ENCODE measurements at places on chromosomes 2 and 18. TPM values are rescaled to one million over a fixed set of nuclear protein-coding genes. Genes with fewer than 3 reads are reported as not detected.

ACADL gene
- not detected for polyA plus RNA-seq

CBLN2 gene
- polyA plus RNA-seq = not detected

MAP3K19 gene
- not detected for polyA plus RNA-seq

CCDC178 gene
- polyA plus RNA-seq = not detected

UGT1A8 gene
- polyA plus RNA-seq = not detected

CNDP1 gene
- not detected for polyA plus RNA-seq

DNA sequence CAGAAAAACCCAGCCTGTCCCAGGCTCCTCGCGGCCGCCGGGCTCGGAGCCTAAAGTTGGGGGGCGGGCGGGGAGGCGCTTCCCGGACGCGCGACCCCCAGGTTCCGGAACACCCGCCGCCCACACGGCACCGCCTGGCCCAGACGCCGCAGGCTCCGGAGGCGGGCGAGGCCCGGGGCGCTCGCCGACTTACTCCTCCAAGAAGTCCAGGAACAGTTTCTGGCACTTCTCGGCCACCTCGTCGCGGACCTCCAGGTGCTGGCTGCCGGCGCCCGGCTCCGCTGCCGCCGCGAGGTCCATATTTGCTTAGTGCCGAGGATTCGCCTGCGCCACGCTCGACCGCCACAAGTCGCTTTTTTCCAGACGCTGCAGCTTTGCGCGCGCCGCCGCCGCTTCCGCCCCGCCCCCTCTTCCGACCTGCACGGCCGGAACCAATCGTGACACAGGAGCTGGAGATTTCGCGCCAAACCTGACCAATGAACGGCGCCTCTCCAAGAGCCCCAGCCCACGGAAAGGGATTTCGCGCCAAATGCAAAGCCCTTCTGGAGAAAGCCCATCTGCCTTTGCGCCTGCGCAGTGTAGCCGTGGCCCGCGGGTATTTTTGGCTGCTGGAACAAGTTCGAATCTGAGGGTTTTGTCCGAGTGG, at the start of gene MCM6:
TSS of gene MCM6 (minus strand) at position 378 of the 646 bp plus-strand sequence. CDS start at position 300, 78 bp downstream.
- peak; percentile 97 for DNase-seq

DNA sequence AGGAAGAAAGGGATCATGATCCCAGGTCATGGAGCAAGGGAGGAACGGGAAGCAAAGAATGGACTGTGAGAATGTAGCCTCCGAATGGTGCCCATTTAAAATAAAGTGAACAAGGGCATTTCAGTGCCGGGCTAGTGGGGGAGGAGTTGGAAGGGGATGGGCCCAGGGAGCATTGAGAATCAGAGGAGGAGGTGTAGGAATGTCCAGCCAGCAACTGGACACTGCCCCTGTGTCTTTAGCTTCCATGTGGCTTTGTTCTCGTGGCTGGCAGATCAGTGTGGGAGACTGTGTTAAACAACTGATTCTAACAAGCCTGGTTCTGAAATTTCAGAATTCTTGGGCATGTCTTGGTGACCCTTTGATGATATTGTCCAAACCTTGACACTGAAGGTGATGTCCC, 1.4 kb upstream of the RNF103 start:
- DNase-seq = no peak

- DNase-seq = no peak
Observed at GRCh38 chr2:221370857-221371211, 201.3 kb downstream of the EPHA4 start.

DNA sequence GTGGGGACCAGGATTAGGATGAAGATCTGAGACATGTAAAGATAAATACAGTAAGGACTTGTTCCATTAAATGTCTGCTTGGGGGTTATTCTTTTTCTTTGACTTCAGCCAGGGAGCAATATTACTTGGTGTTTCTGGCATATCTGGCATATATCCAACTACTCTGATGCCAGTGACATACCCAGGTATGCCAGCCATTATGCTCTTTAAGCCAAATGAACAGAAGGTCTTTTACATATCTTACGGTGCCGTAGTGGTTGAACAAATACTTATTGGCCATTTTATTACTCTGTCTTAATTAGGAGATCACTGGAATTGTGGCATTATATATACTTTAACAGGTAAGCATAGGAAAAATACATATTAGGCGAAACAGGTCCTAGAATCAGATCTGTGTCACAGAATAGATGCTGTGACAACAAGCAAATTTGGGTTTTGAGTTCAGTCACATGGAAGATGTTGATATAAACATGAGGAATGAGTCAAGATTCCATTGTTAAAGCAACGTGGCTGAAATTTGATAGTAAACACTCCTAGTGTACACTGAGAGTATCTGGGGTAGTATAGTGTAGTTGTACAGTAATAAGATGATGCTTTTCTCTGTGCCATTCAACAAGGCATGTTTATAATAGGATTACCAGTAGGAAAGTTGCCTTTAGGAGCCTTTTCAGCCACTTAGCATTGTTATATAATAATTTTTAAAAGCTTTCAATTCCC, 62.6 kb downstream of the KCTD18 start:
- DNase-seq = no peak

- DNase-seq = no peak
Observed at GRCh38 chr2:204869132-204869823, 324.0 kb downstream of the PARD3B start.

GRCh38 chr2:29601872-29602271, 319.5 kb downstream of the ALK start:
- DNase-seq = no peak

- no peak for DNase-seq
Observed at GRCh38 chr18:75139226-75139911, 69.6 kb downstream of the PTGR3 start.

DNA sequence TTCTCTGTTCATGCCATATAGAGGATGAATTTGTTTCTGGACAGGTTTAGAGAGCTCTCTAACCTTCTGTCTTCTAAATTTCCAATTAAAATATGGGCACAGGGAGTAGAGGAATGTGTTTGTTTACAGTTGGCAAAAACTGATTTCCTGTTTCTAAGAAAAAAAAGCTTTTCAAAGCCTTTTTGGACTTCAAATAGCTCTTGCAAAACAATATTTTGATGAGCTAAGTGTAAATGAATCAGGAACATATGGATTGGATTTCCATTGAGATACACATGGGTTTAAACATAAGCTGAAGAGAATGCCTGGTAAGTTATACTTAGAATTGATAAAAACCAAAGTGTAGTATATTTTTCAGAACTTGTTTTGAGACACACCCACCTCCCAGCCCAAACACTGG, 677.5 kb downstream of the NYAP2 start:
- DNase-seq = no peak

DNA sequence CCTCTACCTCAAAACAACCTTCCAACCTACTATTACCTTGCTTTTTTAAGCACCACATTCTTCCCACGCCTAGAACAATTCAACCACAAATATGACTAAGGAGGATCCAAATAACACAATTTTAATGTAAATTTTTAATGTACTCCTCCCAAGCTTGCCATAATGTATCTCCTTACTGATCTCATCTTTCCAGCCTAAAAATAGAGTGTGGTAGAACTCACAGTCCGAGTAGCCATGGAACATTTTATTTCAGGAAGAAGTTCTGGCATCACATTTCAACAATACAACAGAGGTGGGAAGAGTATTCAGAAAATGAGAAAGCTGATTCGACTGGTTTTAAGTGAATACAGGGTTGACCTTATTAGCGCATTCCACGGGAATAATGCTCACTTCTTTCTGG, 15.4 kb downstream of the FEZ2 start:
- no peak for DNase-seq

DNA sequence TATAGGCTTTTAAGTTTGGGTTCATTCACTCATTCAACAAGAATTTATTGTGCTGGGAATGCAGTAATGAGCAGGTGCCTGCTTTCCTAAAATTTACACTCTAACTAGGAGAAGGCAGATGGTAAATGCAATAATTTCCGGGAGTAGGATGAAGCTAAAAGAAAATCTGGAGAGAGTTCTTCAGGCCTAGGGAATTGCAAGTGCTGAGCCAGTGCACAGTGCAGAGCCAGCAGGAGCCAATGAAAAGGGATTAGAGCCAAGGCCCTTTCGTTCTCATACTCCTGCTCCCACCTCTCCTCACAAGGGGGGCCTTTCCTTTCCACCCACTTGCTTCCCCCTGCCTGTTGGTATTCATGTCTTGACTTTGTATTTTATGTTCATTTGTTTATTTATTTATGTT, 55.1 kb downstream of the CFAP221 start:
- no peak for DNase-seq

GRCh38 chr2:73083886-73084800, 12.6 kb upstream of the SFXN5 start:
- no peak for DNase-seq

DNA sequence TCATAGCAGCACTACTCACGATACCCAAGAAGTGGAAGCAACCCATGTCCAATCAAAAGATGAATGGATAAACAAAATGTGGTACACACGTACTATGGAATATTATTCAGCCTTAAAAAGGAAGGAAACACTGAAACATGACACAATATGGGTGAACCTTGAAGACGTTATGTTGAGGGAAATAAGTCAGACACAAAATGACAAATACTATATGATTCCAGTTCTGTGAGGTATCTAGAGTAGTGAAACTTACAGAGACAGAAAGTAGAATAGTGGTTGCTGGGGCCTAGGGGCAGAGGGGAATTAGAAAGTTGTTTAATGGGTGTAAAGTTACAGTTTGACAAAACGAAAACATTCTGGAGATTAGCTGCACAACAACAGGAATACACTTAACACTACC, 24.7 kb downstream of the TLK1 start:
- no peak for DNase-seq

GRCh38 chr2:100000915-100001707, 141.3 kb downstream of the AFF3 start:
- peak; percentile 3 for DNase-seq

DNA sequence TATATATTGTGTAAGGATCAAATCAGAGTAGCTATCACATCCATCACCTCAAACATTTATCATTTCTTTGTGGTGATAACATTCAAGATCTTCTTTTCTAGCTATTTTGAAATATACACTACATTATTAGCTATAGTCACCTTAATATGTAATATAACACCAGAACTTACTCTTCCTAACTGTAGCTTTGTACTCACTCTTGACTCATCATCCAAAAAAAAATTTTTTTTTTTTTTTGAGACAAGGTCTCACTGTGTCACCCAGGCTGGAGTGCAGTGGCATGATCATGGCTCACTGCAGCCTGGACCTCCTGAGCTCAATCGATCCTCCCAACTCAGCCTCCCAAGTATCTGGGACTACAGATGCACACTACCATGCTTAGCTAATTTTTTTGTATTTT, 153.3 kb downstream of the EML6 start:
- no peak for DNase-seq

DNA sequence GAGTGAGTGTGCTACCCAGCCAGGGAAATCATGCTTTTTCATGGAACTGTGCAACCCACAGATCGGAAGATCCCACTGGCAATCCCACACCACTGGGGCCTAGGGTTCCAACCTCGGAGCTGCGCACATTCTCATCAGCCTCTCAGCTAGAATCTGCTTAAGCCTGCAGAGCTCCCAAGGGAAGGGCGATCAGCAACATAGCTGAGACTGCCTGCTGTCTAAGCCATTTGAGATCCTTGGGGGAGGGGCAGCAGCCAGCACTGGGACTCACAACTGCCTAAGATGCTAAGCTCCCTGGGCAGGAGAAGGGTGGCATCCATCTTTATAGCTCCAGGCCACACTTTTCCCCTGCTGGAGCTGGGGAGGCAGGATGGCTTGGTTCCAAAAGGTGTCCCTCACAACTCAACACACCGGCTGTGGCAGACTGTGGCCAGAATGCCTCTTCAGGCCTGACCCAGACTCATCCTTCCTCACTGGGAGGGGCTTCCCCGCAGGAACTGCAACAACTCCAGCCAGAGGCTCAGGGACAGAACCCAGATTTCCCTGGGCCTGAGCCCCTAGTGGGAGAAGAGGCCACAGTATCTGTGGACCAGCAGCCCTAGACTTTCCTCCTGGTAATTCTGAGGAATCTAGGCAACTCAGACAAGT, 1133.3 kb upstream of the PIK3C3 start:
- DNase-seq = no peak

- DNase-seq = no peak
Observed at GRCh38 chr18:5543036-5543680, 639 bp downstream of the EPB41L3 start.

DNA sequence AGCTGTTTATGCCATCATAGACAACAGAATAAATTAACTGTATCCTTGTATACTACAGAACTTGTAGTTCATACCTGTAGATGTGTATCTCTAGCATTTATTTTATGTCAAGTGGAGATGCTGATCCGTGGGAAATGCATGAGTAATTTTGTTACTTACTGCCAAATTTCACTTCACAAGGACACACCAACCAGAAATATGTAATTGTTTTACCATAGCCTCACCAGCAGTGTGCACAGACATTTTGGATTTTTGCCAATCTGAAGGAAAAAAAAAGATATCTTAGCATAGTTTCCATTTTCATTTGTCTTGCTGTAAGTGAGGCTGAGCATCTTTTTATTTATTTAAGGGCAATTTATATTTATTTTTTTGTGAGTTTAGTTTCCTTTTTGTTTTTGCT, 265.1 kb upstream of the OSR1 start:
- DNase-seq = no peak

DNA sequence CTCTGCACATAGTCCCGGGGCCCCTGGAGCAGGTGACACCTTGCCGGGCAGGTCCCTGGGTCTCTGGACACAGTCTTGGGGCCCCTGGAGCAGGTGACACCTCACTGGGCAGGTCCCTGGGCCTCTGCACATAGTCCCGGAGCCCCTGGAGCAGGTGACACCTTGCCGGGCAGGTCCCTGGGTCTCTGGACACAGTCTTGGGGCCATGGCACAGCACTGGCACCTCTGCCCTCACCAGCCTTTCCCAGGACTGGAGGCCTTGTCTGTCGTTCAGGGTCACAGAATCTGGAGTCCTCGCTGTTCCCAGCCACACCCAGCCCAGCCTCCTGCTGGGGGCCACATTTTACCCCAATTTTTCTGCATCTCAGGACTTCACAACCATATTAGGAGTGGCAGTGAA, 2.2 kb downstream of the TPO start:
- DNase-seq = no peak
